CD4-positive, alpha-beta T cell (primary cell): ENCODE measurements at places on chromosomes 12 and 14. TPM values are rescaled to one million over a fixed set of nuclear protein-coding genes. Genes with fewer than 3 reads are reported as not detected.

DNA sequence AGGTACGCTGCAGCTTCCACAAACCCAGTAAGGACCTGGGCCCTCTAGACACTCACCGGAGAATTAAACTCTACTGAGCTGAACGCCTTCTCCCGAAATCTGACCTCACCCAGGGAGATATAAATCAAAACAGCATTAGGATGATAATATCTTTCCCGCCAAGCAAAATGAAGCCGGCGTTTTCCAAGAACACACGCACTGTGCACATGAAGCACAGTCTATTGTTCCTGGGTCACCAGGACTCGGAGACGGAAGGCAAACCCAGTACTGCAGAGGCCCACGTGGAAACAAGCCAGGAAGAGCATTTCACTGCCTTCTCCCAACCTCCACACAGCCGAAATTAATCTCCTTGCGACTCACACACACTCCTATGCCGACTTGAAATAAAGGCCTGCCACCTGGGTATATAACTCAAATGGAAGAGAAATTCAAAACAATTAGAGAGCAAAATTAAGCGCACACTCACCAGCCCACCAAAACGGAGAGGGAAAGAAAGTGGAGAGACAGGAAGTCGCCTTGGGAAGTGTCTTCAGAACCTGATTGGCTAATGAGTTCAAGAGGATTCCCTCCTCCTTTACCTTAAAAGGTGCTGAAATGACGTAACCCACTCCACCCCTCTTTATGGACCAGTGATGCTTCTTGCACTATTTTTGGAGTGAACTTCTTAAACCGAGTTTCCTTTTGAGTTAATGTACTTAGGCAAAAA is at the start of gene CCNB1IP1:
CCNB1IP1 (minus strand) TSS at position 492 of the 706 bp plus-strand sequence. CDS start 16,756 bp downstream, outside the sequence.
- peaks cover 12% of the 10 kb centered on the region for H3K4me1 ChIP-seq
- H3K4me3 ChIP-seq = peak within 1 kb of the TSS; percentile 75
- DNase-seq = peak; percentile 5
- no peaks in the 10 kb centered on the region for H3K27me3 ChIP-seq
- peak within 1 kb of the TSS; percentile 3 for H3K27ac ChIP-seq
- H3K36me3 ChIP-seq = no peaks in the 10 kb centered on the region

DNA sequence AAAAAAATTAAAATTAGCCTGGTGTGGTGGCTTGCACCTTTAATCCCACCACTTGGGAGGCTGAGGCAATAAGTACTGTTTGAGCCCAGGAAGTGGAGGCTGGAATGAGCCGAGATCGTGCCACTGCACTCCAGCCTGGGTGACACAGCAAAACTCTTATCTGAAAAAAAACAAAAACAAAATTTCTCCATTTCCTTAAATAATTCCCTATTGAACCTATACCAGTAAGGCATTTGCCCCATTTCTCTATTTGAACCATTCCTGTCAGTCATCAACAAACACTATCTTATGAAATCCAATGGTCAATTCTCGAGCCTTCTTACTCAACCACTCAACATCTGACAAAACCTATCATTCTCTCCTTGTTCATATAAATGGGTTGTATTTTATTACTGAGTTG is 14.7 kb downstream of the SLC2A14 start:
- DNase-seq = no peak
- no peaks in the 10 kb centered on the region for H3K36me3 ChIP-seq
- no peak overlapping the region for H3K27ac ChIP-seq
- no peaks in the 10 kb centered on the region for H3K27me3 ChIP-seq

DNA sequence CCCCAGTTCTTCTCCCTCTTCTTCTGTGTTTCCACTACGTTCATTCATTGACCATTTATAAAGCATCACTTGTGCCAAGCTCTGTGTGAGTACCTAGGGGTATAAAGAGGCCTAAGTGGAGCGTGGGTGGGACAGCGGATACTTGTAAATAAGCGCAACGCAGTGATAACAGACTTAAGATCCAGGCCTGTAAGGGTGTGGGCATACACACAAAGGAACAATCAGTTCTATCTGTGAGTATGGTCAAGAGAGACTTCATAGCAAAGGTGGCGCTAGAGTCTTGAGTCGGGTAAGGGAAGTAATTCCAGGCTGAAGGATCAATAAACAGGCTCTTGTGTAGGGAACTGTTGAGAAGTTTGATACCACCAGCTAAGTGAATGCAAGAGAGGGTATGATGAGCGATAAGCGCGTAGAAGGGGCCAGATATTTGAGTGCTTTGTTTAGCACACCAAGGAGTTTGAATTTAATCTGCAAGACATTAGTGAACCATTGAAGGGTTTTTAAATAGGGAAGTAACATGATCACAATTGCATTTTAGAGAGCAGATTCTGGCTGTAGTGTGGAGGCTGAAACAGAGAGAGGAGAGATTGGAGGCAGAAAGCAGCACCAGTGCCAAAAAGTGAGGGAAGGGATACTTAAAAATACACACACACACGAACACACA is 1.0 kb upstream of the GXYLT1 start:
- H3K4me3 ChIP-seq = peak overlapping the region; percentile 76
- peaks cover 17% of the 10 kb centered on the region for H3K4me1 ChIP-seq
- no peaks in the 10 kb centered on the region for H3K27me3 ChIP-seq
- no peak overlapping the region for H3K27ac ChIP-seq

DNA sequence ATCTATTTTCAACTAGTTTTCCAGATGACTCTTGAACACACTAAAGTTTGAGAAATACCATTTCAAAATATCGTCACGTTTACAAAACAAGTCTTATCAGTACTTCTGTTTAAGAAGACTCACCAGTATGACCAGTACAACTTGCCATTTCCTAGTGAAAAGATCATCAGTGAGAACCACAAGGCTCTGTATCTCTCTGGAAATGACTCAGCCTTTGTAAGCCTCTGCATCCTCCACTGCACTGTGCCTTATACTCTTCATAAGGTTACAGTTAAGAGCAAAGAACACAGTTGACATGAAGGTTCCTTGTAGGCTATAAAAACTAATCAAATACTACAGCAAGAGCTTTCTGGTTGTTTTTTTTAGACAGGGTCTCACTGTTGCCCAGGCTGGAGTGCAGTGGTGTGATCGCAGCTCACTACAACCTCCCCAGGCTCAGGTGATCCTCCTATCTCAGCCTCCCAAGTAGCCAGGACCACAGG is 5.7 kb upstream of the VTI1B start:
- H3K36me3 ChIP-seq = peaks cover 41% of the 10 kb centered on the region
- DNase-seq = no peak
- H3K27me3 ChIP-seq = no peaks in the 10 kb centered on the region
- H3K4me3 ChIP-seq = no peak overlapping the region

Gene GPX2
- total RNA-seq = not detected

Gene OR6C2
- not detected for total RNA-seq

DNA sequence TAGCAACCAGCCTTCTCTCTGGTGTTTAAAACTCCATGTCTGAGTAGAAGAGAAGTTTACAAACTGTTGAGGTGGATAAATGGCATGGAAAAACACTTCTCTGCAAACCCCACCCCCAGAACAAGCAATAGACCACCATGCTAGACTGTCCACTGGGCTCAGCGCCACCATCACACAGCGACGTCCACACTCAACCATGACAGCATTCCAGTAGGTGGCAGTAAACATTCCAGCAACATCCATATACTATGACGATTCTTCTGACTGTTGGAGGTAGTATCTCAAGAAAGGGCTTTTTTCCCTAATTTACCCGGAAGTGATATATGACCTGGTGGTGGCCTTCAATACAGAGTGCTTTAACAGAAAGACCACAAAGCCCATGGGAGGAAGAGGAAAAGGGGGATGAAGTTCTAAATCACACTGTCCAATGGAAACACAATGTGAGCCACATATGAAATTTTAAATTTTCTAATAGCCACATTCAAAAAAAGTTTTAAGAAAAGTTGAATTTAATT is 152.2 kb downstream of the SLC15A4 start:
- H3K4me1 ChIP-seq = no peaks in the 10 kb centered on the region
- no peak overlapping the region for H3K4me3 ChIP-seq
- no peaks in the 10 kb centered on the region for H3K27me3 ChIP-seq
- no peaks in the 10 kb centered on the region for H3K36me3 ChIP-seq
- no peak for DNase-seq

DNA sequence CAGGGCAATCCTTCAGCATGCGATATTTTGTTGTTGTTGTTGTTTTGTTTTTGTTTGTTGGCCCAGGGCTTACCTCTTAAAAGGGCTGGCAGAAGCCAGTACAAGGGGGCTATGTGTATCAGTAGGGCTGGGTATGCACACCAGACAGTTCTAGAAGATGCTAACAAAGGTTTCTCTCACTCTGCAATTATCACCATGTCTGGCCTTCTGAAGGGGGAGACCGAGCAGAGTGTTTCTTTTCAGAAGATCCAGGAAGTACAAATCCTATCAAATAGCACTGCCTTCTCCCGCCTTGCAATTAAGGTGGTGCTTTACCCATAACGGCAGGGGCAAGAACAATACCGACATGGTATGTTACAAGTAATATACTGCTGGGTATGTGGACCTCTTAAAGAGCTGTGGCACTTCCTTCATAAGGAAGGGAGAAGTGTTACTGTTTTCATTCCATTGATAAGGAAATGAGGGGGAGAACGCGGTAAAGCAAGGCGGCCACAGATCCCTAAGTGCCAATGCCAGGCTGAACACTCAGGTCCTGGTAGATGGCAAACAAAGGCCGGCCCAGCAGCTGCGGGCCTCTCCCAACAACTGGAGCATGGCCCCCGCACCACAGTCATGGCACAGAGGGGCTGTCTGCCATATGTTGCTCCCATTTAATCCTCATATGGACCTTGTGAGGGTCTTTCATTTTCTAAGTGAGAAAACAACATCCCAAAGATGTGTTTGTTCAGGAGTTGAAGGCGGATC is 19.2 kb upstream of the CACNA2D4 start:
- H3K27ac ChIP-seq = no peak overlapping the region
- H3K4me1 ChIP-seq = peaks cover 6% of the 10 kb centered on the region
- no peaks in the 10 kb centered on the region for H3K27me3 ChIP-seq
- no peak for DNase-seq
- H3K4me3 ChIP-seq = no peak overlapping the region
- H3K36me3 ChIP-seq = peaks cover 20% of the 10 kb centered on the region

Gene POTEG
- not detected for total RNA-seq

GRCh38 chr12:2696136-2696535 is 98.6 kb upstream of the FKBP4 start:
- H3K4me1 ChIP-seq = peaks cover 12% of the 10 kb centered on the region
- DNase-seq = no peak
- peaks cover 10% of the 10 kb centered on the region for H3K27me3 ChIP-seq
- no peak overlapping the region for H3K27ac ChIP-seq
- H3K36me3 ChIP-seq = no peaks in the 10 kb centered on the region
- no peak overlapping the region for H3K4me3 ChIP-seq
